ENCODE measurements at places on chromosomes 2 and 18.

DNA sequence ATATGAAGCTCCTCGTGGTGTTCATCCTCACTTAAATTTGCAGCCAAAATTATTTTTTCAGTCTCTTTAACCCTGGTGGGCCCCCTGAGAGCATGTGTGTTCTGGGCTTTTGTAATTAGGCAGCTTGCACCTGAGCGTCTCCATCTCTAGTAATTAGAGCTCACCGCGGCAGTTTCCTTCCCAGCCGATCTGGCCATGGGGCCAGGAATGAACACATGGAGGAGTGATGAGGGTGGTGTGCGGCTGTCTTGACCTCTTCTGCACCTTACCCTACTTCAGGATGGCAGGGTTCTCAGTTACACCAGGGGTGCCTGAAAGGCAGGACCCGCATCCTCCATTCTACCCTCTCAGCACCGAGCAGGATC, 98.5 kb downstream of the AFF3 start:
- DNase-seq = peak; percentile 55

DNA sequence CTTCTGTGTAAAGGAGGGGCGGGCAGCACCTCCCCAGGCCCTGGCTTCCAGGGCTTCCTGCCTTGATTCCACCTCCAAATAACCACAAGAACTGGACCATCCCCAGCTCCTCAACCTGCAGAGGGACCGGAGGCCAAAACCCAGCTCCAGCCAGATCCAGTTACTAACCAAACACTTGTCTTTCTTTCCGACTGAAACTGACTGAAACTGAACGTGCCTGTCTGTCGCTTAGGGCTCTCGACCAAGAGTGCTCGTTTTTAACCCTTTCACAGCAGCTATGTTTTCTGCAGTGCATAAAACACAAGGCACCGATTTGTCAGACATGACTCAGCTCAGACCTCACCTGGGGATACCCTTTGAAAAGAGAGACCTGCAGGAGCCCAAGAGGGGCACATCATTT, 249.9 kb upstream of the SIX2 start:
- DNase-seq = no peak

- no peak for DNase-seq
Observed at GRCh38 chr2:200411831-200412230, 98.0 kb downstream of the KCTD18 start.

DNA sequence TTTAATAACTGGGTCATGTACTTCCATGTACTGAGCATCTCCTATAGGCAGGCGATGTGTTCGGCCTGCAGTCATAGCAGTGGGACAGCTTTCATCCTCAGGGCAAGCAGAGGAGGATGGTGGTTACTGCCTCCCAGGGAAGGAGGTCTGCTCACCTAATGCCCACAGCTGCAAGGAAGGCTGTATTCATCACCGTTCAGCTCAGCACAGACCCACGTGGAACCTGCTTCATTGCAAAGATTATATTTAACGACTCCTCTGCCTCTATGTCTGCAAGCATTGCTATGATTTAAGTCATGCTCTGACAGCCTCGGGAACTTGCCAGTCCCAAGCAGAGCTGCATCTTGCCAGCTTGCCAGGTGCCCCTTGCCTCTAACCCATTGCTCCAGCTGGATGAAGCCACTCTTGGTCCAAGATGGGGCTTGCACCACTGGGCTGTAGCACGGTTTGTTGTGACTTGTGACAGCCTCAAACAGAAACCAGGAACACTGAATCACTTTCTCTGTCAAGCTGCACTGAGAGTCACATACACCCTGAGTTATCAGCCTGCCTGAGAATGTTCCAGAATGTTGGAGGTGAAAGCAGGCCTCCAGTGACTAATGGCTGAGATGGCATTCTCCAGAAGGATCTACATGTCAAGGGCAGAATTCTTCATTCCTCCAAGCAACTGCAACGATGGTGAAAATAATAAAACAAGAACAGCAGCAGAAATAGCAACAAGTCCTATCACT, 651.1 kb upstream of the ID2 start:
- DNase-seq = no peak

GRCh38 chr2:212733273-212733672, 194.7 kb upstream of the ERBB4 start:
- DNase-seq = no peak

DNA sequence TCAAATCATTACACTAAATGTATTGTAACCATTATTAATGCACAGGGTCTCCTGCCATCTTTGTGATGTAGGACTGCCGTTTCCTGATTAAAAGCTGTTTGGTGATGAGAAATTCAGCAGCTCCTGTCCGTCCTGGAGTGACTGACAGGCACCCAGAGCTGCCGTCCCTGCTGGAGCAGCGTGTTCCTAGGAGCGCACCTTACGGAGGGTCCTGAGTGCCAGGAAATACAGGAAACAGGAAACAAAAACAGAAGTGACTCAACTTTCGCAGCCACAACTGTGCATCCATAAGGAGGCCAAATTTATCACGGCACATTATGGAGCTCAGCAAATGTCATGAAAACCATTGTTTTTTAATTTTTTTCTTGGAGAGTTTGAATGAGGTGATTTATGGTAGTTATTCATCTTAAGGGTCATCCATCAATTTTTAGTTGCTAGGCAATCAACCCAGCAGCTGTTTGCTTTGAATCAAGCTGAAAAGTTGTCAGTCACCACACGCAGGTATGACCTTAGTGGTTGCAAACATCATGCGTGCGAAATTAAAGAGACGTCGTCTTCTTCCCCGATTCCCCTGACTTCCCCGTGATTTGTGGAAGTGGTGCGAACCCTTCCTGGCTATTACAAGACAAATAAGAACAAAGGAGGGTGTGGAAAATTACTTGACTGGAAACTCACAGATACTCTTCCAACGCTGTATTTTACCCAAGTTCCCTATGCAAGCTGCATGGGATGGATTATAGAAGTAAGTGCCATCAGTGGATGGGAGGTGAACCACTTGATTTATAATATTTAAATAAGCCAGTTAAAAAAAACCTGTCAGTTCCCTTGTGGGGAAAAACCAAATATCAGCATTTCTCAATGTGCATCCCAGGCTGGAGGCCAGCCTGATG, 19.8 kb downstream of the TSHZ1 start:
- no peak for DNase-seq

DNA sequence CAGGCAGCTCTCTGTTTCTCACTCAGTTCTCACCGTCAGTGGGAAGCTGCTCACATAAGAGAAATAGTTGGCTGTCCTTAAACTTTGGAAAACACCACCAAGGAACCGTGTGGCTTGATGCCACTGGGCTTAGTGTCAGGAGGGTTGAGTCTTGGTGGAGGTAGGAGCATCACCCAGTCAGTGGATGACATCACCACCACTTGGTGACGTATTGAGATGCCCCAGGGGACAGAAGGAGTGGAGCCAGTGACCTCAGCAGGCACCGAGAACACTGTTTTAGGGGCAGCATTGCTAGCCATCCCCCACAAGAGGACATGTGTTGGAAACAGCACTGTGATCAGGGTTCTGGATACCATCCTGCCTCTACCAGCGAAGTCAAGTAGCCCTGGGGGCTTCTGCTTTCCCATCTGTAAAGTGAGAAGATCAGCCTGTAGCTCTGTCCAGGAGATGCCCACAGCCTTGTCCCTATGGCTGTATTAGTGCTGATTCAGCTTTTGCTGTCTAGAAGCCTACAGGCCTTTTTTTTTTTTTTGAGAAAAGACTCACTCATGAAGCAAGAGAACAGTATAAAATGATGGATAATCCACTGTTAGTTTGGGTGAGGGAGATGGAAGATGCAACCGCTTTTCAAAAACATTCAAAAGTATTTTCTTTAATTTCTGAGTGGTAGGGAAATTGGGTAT, 66.2 kb downstream of the TSN start:
- no peak for DNase-seq

GRCh38 chr2:103179798-103180197, 418.0 kb downstream of the TMEM182 start:
- no peak for DNase-seq

DNA sequence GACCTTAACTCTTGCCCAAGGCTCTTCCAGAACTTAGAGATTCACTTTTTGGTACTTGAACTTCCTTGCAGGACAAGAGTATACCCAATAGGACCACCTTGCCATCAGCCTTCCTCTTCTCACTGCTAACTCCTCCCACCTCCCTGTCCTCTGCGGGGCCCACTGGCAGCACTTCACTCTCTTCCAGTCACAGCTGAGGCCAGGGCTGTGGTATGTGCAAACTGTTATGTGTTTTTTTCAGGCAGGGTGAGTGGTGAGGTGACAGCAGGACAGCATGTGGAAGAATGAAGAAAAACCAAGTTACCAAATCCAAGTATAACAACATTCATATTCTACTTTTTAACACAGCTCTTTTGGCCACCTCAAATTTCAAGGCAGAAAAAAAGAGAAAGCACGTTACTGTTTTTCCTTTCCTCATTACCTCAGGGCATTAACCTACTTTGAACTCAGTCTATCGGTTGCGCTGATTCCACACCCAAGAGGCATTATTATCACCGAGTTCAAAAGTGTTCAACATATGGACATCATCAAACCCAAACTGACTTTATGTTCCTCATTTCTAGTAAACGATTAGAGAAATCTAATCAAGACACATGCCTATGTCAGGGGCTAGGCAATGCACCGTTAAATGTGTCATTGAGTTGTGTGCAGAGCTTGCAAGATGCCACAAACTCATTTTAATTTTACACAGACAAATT, 605.2 kb upstream of the SYT4 start:
- DNase-seq = no peak

DNA sequence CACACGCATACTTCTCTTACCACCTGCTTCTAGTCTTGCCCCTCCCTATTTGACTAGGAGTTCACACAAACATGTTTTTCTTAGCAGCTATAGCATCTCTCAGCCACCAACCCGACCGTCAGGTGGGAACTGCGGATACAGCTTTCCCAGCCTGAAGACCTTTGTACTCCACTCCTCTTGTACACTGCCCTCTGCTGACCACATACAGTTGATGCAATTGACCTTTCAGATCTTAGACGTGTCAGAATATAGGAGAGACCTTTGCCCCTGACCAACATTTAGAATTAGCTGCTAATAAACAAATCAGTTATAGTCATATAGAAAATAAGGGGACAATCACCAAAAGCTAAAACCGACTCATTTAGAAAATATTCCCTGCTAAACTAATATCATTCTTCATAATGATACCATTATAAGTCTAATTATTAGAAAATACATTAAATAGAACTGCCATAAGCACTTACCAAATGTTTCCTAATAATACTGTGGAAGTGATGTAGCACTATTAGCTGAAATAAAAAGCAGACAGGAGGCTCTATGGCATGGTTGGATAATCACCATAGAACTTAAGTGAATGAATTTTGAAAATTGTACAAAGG, 208.4 kb downstream of the RAD51AP2 start:
- peak; percentile 42 for DNase-seq

- no peak for DNase-seq
Observed at GRCh38 chr2:235095569-235095968, 143.8 kb downstream of the SH3BP4 start.

- no peak for DNase-seq
Observed at GRCh38 chr18:31554776-31555175, 36.9 kb upstream of the TTR start.

- no peak for DNase-seq
Observed at GRCh38 chr2:60550984-60551239, 2.5 kb downstream of the BCL11A start.

All from cerebellum (tissue), 4 donors.